ENCODE measurements at places on chromosomes 11 and 22. TPM values are rescaled to one million over a fixed set of nuclear protein-coding genes. Genes with fewer than 3 reads are reported as not detected.

The SCGB1D2 gene
- 0.28 TPM for total RNA-seq

The EFCAB6 gene
- total RNA-seq, result 0.41 TPM

The GAS2L1 gene
- total RNA-seq, result 26.7 TPM

The VPREB1 gene
- not detected for total RNA-seq

The BARX2 gene
- total RNA-seq, result not detected

The NNMT gene
- 337 TPM for total RNA-seq

The ZNF280B gene
- 1.2 TPM for total RNA-seq

The SLC25A45 gene
- 14.8 TPM for total RNA-seq

The HBB gene
- total RNA-seq, result not detected

The CD3G gene
- not detected for total RNA-seq

The GCAT gene
- 3.2 TPM for total RNA-seq
